ENCODE measurements at places on chromosomes 5 and 9. TPM values are rescaled to one million over a fixed set of nuclear protein-coding genes. Genes with fewer than 3 reads are reported as not detected.
A peak's percentile ranks its signal among the peaks of the same experiment; 100 is the strongest.

The SEC61B gene
- 95.0 TPM for total RNA-seq

The FBP2 gene
- total RNA-seq: not detected

The CEL gene
- total RNA-seq: 4.5 TPM

The BTNL9 gene
- 33.0 TPM for total RNA-seq

The ZFP62 gene
- total RNA-seq: 24.7 TPM

The PELO gene
- total RNA-seq: 52.4 TPM

The COL15A1 gene
- 126 TPM for total RNA-seq

DNA sequence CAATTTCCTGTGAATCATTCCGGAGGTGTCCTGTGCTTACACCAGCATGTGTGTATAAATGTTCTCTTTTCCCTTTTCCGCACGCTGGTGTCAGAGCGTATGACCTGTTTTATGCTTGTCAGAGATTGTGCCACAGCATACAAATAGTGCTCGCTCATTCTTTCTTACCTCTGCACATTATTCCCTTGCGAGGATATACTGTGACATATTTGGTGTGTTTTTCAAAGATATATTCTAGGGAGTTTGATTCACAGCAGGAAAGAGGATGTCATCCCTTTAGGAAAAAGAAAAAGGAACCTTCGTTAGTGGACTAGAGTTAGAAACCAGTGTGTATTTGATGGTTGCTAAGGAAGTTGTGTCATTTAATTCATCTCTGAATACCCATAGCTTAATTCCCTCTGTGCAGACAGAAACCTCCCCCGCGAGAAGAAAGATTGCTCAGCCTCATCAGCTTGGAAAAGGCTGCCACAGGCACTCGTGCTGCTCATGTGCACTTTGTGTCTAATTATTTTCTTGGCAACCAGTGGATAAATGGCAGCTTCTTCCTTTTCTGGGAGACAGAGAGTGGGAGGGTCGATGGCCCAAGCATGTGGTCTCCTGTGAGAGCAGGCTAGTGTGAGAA is 14.7 kb upstream of the CCIN start:
- H3K36me3 ChIP-seq: no peaks in the 10 kb centered on the region
- H3K4me3 ChIP-seq: no peak overlapping the region
- H3K27ac ChIP-seq: no peak overlapping the region
- H3K27me3 ChIP-seq: no peaks in the 10 kb centered on the region
- H3K4me1 ChIP-seq: no peaks in the 10 kb centered on the region
- no peak for DNase-seq

DNA sequence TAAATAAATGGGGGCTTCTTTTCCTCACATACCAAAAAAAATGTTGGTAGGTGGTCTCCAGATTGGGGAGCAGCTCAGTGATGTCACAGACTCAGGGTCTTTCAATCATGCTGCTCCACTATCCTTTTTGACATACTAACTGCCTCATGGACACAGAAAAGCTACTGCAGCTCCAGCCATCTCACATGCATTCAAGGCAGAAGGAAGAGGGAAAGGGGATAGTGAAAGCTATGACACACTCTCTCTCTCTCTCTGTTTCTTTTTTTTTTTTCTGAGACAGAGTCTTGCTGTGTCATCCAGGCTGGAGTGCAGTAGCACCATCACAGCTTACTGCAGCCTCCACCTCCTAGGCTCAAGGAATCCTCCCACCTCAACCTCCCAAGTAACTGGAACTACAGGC is 7.9 kb upstream of the ADGRD2 start:
- H3K4me3 ChIP-seq: no peak overlapping the region
- no peak for DNase-seq
- no peaks in the 10 kb centered on the region for H3K27me3 ChIP-seq
- no peaks in the 10 kb centered on the region for H3K36me3 ChIP-seq

DNA sequence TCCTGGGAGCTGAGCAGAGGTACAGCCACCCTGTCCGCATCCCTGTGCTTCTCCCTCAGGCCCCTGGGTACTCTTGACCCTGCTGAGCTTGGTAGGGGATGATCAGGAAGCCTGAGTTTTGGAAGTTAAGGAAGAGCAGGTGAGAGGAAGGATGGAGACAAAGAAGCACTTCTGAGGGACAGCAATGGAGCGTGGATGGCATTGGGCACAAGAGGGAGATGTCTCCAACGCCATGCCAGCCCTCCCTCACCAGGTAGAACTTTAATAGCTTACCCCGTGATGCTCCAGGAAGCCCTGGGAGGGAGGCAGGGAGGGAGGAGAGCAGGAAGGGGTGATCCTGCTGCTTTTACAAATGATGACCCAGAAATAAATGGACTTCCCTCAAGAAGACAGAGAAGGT is 29.9 kb upstream of the SMU1 start:
- no peak overlapping the region for H3K27ac ChIP-seq
- no peak for DNase-seq
- H3K27me3 ChIP-seq: no peaks in the 10 kb centered on the region

DNA sequence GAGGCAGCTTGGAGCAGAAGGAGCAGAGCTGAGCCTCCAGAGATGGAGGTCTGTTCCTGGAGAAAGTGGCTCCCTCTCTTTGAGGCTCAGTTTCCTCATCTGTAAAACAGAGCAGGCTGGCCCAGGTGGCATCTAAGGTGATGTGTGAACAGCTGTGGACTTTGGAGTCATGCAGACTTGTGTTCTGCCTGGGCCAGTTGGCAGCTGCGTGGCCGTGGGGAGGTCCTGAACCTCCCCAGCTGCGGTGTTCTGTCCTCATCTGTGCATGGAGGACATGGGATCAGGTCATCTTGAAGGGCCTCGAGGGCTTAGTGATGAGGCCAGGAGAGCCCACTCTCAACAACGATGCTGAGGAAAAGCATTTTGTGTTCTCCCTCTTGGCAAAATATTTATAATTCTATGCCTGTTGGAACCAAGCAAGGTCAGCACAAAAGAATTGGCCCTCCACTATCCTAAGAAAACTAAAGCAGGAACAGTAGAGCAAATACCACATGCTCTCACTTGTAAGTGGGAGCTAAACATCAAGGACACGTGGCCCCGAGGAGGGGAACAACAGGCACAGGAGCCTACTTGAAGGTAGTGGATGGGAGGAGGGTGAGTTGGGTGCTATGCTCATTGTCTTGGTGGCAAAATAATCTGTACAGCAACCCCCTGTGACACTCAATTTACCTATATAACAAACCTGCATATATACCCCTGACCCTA is 63.2 kb upstream of the COL15A1 start:
- no peak overlapping the region for H3K27ac ChIP-seq
- no peaks in the 10 kb centered on the region for H3K36me3 ChIP-seq
- no peaks in the 10 kb centered on the region for H3K27me3 ChIP-seq
- no peak for DNase-seq
- no peak overlapping the region for H3K4me3 ChIP-seq
- no peaks in the 10 kb centered on the region for H3K4me1 ChIP-seq

GRCh38 chr5:138979684-138980280 is 104.6 kb upstream of the LRRTM2 start:
- DNase-seq: no peak
- H3K4me1 ChIP-seq: peaks cover 10% of the 10 kb centered on the region
- peak overlapping the region; percentile 4 for H3K27ac ChIP-seq
- H3K4me3 ChIP-seq: no peak overlapping the region

GRCh38 chr9:15423231-15423985 is 732 bp downstream of the SNAPC3 start:
- H3K4me1 ChIP-seq: no peaks in the 10 kb centered on the region
- H3K27ac ChIP-seq: no peak overlapping the region
- DNase-seq: no peak
- H3K27me3 ChIP-seq: no peaks in the 10 kb centered on the region
- peaks cover 2% of the 10 kb centered on the region for H3K36me3 ChIP-seq
- H3K4me3 ChIP-seq: peak overlapping the region; percentile 79

DNA sequence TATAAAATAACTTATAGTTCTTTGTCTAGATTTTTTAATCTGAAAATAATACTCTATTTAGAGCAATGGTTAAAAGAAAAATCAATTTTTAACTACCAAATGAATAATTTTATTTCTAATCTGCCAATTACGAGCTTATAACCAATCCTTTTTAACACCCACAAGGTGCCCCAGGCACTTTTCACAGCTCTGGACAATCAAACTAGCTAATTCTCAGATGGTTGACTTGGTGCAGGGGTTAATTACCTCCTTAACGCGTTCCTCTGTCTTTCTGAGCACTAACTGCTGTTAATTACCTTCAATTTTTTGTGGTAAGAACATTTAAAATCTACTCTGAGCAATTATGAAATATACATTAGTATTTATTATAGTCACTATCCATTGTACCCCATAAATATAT is 109.6 kb upstream of the PJA2 start:
- no peaks in the 10 kb centered on the region for H3K36me3 ChIP-seq
- H3K4me1 ChIP-seq: peaks cover 2% of the 10 kb centered on the region
- H3K27ac ChIP-seq: no peak overlapping the region
- no peak overlapping the region for H3K4me3 ChIP-seq

- no peak for DNase-seq
- H3K4me1 ChIP-seq: no peaks in the 10 kb centered on the region
- no peak overlapping the region for H3K27ac ChIP-seq
Measured at GRCh38 chr5:79846198-79846521, 144.9 kb downstream of the MTX3 start.

DNA sequence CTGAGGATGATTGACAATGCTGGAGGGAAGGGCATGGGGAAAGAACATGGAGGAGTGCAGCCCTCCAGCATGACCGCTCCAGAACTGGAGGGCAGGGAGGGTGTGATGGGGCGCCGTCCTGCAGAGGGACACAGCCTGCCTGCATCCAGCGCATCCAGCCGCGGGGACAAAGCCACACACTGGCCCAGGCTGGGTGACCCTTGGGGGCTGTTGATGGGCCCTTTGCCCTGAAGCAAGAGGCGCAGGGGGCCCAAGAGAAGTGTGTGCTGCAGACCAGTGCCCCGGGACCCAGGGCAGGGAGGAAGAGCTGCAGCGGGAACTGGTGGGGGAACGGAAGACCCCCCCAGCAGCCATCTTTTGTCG is 169.8 kb upstream of the PPP1R26 start:
- H3K4me3 ChIP-seq: no peak overlapping the region
- no peak overlapping the region for H3K27ac ChIP-seq
- H3K36me3 ChIP-seq: no peaks in the 10 kb centered on the region

- H3K27me3 ChIP-seq: no peaks in the 10 kb centered on the region
- no peaks in the 10 kb centered on the region for H3K4me1 ChIP-seq
- H3K27ac ChIP-seq: no peak overlapping the region
- H3K36me3 ChIP-seq: no peaks in the 10 kb centered on the region
Measured at GRCh38 chr5:171067540-171068130, 205.8 kb downstream of the RANBP17 start.

DNA sequence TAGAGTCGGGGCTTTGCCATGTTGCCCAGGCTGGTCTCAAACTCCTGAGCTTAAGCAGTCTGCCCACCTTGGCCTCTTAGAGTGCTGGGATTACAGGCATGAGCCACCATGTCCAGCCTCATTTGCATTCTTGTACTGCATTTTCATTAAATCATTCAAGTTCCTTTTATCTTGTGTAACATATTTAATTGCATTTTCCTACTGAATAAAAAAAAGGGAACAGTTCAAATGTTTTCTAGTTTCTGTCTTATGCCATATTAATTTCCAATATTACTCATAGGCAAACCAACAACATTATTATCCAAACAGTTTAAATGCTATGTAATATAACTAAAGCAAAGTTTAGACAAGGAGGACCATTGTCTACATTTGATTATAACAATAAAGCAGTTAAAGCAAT is 6.1 kb downstream of the SLC31A1 start:
- no peak for DNase-seq
- peaks cover 2% of the 10 kb centered on the region for H3K4me1 ChIP-seq
- no peak overlapping the region for H3K4me3 ChIP-seq
- no peaks in the 10 kb centered on the region for H3K36me3 ChIP-seq
- no peak overlapping the region for H3K27ac ChIP-seq

DNA sequence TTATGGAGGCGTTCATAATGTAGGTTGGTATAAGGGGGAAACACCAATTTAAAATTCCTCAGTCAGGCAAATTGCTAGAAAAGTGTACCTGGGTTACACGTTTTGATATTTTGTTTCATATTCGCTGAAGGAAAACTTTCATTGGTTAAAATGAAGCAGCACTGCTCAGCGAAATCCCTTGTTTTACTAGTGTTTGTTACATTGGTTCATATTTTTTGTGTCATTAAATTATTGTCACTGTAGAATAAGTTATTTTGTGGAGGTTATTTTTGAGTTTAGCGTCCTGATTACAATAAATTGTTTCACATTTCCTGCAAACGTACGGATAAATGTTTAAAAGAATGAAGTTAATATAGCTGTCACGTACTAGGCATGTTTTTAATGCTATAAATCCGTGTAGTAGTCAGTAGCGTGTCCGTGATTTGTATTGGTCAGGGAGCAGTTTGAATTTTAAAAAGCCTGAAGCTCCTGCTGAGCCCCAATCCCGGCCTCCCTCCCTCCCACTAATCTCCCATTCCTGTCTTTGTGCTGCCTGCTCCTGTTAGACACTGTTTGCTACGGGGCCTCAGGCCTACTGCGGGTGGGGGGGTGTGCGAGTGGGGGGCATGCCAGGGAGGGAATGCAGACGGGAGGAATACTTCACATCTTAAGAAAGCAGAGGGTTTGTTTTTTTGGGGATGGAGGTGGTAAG is 2.0 kb downstream of the NIPBL start:
- no peak overlapping the region for H3K27ac ChIP-seq
- peak; percentile 63 for DNase-seq
- peak overlapping the region; percentile 86 for H3K4me3 ChIP-seq
- H3K4me1 ChIP-seq: peaks cover 3% of the 10 kb centered on the region
- H3K27me3 ChIP-seq: no peaks in the 10 kb centered on the region

GRCh38 chr5:96520345-96520744 is 87.3 kb upstream of the PCSK1 start:
- no peaks in the 10 kb centered on the region for H3K27me3 ChIP-seq
- no peak overlapping the region for H3K4me3 ChIP-seq
- H3K4me1 ChIP-seq: no peaks in the 10 kb centered on the region
- H3K27ac ChIP-seq: no peak overlapping the region

DNA sequence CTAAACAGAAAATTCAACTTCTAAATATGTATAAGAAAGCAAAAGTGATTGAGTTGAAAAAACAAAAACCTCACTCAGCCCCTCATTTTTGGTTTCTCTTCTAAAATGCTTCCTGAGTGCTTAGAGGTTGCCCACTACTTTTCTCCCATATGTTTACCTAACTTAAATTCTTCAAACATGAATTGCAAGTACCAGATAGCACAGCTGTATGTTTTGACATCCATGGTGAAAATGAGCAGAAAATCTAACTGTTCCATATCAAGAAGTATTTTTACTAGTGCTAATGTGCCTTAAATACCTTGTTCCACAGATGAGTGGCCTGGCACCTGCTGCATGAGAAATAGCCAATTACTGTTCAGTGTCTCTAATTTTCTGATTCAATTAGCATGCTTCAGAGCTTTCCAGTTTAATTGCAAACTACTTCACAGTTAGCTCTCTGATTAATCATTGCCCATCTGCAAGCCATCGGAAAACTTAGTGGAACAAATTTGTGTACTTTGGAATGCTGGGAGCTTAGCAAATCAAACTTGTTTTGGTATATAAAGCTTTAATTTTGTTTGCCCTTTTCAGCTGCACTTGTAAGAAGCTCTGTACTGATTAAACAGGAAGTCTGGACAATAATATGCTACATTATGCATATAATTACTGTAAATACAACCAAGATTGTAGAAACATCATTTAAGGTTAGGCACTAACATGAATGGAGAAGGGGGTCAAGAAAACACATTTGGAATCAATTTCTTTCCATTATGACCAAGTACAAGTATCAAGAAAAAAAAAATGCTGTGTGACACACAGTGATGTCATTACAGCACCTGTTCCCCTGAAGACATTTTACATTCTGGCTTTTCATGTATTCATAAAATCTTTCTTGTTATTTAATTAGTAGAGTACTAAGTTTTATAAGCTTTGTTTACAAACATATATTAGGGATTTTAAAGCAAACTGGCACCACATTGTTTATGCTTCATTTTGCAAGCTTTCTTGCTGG is 65.6 kb downstream of the POU5F2 start:
- no peaks in the 10 kb centered on the region for H3K27me3 ChIP-seq
- H3K4me1 ChIP-seq: peaks cover 3% of the 10 kb centered on the region
- no peak overlapping the region for H3K27ac ChIP-seq
- DNase-seq: no peak
- H3K4me3 ChIP-seq: no peak overlapping the region
